ENCODE measurements at places on chromosomes 16 and 17.

DNA sequence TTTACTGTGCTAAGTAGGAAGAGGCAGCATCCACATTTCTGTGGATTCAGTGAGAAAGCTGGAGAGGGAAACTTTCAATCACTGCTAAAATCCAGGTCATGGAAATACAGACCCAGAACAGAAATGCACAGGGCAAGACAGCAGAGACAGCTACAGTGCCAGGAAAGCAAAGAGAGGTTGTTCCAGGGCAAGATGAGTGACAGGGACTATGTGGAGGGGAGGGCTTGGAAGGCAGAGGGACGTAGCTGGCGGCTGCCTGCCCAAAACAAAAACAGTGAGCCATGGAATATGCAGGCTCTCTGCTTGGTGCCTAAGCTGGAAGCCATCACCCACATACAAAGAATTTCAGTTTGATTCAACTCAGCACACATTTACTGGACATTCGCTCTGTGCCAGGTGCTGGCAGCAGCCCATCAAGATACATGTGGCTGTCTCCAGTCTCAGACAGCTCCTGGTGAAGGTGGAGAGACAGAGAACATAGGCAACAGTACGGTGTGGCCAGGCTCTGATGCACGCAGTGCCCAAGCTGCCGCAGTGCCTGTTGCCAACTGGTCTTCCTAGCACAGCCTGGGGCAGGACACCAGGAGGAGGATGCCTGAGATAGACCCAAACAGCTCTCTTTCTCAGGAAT is 88.7 kb downstream of the AIPL1 start:
- no peak for DNase-seq

GRCh38 chr16:66841366-66841765 is 2.8 kb upstream of the CA7 start:
- no peak for DNase-seq

GRCh38 chr17:82358465-82359350 is at the start of gene TEX19:
Gene TEX19, plus strand, starts transcription at chr17:82359247. Its CDS starts 2,904 bp downstream, at chr17:82362151.
- DNase-seq: no peak

- no peak for DNase-seq
Observed at GRCh38 chr17:28955408-28955807, 4.1 kb upstream of the PHF12 start.

GRCh38 chr17:45077643-45078042 is 16.5 kb downstream of the NMT1 start:
- DNase-seq: no peak

GRCh38 chr16:90046971-90047713 is 27.9 kb upstream of the DBNDD1 start:
- no peak for DNase-seq

DNA sequence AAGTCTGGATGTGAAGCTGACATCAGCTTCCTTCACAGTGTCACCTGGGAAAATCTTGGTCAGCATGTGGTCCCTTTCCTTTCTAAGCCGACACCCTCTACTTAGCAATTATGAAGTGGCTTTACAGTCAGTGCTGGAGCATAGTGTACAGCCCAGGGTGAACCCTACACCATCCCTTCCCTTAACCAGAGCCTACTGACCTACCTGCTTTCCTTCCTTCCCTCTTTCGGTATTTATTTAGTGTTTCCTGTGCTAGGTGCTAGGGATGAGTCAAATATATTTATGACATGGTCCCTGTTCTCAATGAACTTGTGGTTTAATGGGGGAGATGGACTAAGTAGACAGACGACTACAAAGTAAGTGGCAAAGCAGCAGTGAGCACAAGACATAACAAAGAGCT is 77.5 kb downstream of the CDK5R1 start:
- DNase-seq: no peak

GRCh38 chr17:1137465-1137894 is 42.3 kb downstream of the ABR start:
- DNase-seq: no peak

DNA sequence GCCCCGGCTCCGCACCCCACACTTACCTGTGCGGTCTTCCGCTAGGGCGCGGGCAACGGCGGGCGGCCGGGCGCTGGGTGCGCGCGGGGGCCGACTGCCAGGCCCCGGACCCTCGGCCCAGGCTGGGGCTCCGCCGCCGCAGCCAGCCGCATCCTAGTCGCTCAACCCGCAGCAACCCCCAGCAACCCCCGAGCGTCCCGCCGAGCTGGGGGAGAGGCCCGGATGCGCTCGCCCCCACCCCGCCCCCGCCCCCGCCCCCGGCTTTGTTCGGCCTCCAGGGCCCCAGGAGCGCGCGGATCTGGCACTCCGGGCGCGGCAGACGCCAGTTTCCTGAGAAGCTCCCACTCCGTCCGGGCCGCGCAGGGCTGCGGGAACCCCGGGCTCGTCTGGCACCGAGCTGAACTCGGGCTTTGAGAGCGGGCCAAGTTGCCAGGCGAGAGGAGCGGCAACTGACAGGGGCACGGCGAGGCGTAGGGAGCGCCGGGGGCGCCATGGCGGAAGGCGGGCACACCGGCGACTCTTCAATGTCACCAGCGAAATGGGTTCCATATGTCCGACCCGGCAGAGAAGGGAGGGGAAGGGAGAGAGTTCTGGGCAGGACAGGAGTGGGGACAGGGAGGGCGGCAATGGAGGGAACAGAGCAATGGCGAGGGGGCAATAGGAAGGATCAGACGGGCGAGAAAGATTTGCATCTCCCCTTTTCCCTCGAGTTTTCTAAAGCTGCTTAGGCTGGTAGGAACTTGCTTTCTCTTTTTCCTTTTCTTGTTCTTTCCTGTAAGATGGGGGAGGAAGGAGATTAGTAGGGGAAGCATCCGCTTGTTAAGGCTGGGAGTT is 13.7 kb downstream of the HOXB4 start:
- DNase-seq: no peak

- DNase-seq: no peak
Observed at GRCh38 chr16:83588070-83588469, 219.7 kb upstream of the HSBP1 start.

- DNase-seq: no peak
Observed at GRCh38 chr16:66703406-66704215, 7.1 kb upstream of the CMTM4 start.

GRCh38 chr17:34996422-34997285 is 16.3 kb downstream of the LIG3 start:
- DNase-seq: no peak

GRCh38 chr16:24887472-24887871 is 41.7 kb downstream of the SLC5A11 start:
- no peak for DNase-seq

- DNase-seq: no peak
Observed at GRCh38 chr17:4833941-4834680, 971 bp downstream of the MINK1 start.

DNA sequence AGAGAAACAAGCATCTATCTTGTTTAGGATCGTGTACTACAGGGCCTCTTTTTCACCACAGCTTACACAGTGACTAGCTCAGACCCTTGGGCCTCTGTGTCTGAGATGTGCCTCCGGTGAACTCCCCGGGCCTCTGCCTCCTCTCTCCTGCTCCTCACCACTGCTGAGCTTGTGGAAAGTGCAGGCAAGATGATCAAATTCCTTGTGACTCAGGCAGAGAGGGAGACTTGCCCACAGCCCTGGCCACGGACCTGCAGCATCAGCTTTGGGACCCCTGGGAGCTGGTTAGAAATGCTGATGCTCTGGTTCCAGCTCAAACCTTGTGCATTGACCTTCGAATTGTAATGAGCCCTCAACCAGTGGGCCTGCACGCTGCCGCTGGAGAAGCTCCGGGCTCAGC is 79.8 kb downstream of the ZDHHC7 start:
- no peak for DNase-seq

DNA sequence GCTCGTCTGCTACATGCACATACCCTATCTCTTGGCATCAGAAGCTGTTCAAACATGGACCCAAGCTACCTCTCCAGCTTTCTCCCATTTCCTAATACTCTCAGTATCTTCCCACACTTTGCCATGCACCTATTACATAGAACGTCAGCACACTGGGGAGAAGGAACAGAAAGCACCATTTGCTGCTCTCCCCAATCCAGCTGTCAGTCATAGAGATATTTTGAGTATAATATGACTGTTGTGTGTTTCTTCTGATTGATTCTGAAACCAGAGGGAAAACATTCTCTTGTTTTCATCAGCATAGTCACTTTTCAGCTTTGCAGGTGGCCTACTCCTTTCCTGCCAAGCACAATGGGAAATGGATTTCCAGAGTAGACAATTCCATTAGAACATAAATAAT is 107.1 kb downstream of the ADAMTS18 start:
- no peak for DNase-seq

- DNase-seq: no peak
Observed at GRCh38 chr17:48973806-48974205, 5.4 kb upstream of the GIP start.

DNA sequence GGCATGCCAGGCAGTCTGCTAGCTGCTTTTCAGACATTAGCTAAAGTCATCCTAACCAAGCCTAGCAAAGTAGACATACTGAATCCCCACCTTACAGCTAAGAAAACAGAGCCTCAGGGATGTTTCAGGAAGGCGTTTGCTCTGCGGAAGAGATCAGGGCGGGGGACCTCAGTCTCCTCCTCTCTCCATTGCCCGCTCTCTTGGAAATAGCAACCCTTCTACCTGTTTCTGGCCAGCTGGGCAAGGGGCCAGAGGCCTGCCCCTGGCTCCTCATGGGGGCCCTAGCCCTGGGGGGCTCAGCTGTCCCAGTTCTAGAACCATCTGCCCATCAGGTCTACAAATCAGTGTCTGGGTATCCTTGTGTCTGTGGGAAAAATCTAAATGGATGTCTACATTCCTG is 14.5 kb downstream of the PITPNM3 start:
- DNase-seq: no peak

DNA sequence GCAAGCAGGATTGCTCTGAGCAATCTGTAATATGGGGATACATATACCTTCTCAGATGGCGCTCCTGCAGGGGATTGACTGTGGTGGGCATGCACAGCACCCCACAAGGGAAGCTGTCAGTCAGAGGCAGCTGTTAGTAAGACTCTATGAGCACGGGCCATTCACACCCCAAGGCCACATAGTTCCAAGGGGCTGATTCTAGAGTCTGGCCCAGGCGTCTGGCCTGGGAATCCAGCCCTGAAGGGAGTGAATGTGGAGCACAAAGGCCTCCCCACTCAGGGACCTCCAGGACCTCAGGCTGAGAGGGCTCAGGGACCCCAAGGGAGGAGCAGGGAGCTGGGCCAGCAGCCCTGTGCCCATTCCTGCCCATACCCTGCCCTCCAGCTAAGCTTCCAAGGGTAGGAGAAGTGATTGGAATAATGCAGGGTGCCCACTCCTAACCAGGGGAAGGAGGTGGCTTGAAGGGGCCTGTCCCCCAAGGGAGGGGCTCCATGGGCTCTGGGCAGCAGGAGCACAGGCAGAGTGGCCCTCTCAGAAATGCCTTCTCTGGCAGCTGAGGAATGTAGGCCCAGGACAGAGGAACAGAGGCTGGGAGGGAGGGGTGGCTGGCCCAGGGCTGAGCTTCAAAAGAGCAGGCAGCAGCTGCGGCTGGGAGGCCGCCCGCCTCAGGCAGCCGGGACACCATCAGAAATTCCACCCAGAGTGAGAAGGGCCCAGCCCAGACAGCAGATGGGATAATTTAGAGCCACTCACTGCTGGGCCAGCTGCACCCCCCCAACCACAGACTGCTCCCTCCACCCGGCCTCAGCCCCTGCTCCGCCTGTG is 48.9 kb upstream of the MRPS23 start:
- no peak for DNase-seq

GRCh38 chr17:5950878-5951277 is 119.3 kb upstream of the WSCD1 start:
- no peak for DNase-seq

- no peak for DNase-seq
Observed at GRCh38 chr17:57490111-57490845, 234.0 kb downstream of the MSI2 start.

GRCh38 chr17:77546772-77547241 is 406.0 kb downstream of the SEC14L1 start:
- no peak for DNase-seq

- no peak for DNase-seq
Observed at GRCh38 chr16:49498666-49499413, 125.2 kb downstream of the C16orf78 start.

GRCh38 chr17:29561554-29562517 is 5.0 kb downstream of the ABHD15 start:
- no peak for DNase-seq

DNA sequence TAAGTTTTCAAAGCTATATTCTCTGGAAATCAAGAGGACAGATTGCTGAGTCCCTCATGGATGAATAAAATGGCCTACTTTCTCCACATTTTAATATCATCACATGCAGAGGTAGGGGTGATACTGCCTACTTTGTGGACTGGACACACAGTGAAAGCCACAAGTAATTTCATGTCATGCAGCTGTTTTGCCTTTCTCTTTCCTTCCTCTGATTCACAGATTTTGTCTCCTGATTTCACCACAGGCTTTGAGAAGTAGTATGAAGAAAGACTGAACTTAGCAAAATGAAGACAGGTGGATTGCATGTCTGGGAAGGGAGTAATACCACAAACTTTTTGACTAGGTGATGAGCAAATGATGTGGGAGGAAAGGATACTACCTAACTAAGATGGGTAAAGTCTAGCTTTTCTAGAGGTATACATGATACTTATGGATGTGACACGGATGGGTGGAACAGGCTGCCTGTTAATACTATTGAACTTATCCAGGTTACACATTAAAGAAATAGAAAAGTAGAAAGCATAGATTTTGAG is 478.4 kb upstream of the GOT2 start:
- no peak for DNase-seq

- DNase-seq: no peak
Observed at GRCh38 chr17:31467502-31468256, 76.2 kb downstream of the RAB11FIP4 start.

DNA sequence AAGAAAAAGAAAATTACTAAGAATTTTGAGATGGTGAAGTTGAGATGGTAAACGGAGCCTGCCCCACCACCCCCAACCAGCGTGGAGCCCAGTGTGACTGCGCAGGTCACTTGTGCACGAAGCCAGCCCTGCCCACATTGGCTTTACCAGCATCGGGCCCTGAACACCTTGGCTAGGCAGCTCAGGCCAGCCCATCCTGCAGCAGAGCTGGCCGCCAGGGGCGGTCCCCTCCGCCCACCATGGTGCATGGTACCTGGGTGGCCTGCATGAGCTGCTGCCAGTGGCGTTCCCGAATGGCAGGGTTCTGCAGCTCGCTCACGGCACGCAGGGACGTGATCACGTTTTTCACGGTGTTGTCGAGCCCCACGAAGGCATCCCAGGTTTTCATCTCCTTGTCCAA is 62.7 kb downstream of the DNAH17 start:
- no peak for DNase-seq

GRCh38 chr17:38789185-38789584 is 10.2 kb downstream of the PIP4K2B start:
- DNase-seq: no peak

Measured in brain pericyte (primary cell).